ENCODE measurements at places on chromosomes 12 and 14.

DNA sequence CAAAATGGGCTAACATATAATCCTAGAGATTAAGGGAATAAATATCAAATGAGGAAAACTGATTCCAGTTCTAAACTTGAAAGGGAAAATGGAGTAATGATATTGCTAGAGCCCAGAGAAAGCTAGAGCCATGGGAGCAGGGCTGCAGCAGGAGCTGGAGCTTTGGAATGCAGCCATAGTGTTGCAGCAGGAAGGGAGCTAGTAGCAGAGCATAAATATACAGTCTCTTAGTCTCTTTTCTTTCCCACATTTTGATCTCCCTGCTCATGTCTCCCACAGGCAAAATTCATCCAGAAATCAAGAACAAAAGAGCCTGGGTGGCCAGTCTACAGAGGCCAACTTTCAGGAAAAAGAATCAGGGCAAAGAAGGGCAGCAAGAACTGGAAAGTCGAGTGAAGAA lies 253.7 kb downstream of the ATXN7L3B start:
- DNase-seq = no peak

GRCh38 chr14:25759256-25759655 lies 709.3 kb upstream of the STXBP6 start:
- no peak for DNase-seq

GRCh38 chr12:10249690-10250455 lies 37.2 kb downstream of the GABARAPL1 start:
- DNase-seq = no peak

- no peak for DNase-seq
These were observed 50.6 kb downstream of the LRCOL1 start for GRCh38 chr12:132559652-132560363.

GRCh38 chr12:15334225-15334624 lies 11.9 kb downstream of the PTPRO start:
- DNase-seq = no peak

DNA sequence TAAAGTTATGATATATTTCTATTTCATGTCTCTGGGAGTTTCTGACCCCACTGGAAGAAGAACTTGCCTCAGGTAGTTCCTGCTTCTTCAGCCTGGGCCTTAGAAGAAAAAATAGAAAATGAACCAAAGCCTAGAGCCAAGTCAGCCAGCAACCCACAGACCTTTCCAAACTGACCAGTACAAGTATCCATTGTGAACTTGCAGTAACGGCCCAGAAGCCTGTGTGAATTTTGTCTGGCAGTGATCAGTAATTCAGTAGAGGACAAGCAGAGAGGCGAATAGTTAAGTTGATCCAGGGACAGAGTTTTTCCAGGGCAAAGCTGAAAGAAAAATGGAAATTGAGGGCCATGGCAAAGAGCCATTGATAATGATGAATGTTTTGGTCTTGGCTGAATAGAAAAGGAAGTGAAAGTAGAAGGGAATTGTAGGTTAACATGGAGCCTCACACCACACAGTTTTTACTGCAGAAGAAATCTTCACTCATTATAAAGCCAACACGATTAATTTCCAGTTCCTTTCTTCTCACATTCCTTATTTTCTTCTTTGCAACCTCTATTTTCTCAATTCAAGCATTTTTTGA lies 311.8 kb downstream of the BTG1 start:
- DNase-seq = no peak

DNA sequence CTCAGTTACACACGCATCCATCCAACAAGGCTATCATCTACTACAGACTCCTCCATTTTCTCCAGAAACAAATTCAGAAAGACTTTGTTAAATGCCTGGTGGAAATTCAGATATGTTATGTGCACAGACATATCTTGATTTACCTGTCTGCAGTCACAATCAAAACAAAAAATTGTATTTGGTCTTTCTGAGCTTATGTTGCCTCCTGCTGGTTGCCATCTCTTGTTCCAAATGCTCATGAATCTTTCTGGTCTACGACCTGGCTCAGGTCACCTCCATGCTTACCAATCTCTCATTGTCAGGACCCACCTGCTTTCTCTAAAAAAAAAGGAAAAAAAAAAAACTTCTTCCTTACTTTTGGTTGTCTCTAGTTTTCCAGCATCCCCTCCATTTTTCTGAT lies 169.2 kb upstream of the PLXNC1 start:
- no peak for DNase-seq

- no peak for DNase-seq
These were observed 2.0 kb downstream of the AQP6 start for GRCh38 chr12:49974677-49975317.

DNA sequence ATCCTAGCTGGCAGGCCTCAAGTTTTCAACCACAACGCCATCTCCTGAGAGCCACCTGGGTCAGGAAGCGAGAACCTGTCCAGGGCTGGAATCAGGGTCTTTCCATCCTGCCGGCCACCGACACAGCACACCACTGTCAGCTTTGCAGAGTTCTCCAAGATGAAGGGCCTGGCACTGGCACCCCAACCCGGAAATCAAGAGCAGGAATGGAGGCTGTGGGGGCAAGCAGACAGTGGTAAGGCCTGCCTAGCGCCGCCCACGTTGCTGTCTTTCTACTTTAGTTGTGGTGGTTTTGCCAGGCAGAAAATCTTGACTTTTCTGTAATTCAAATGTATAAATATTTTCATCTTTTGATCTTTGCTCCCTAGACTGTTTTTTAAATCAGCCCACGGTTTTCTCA lies 90.7 kb downstream of the ITPK1 start:
- no peak for DNase-seq

DNA sequence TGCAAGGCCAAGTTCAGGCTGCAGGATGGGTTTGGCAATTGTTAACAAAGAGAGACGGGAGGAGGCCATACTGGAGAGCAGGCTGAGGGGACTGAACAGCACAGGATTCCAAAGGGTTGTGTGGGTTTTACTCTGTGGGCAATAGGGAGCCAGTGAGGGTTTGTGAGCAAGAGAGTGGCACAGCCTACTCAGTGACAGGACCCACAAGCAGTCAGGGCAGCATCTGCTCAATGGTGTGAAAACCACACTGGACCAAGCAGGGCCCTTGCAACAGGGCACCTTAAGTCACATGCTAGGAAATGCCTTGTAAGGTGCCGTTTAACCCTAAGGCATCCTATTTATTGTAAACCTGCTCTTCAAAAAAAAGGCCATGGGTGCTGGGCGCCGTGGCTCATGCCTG lies 22.0 kb downstream of the SYNE3 start:
- no peak for DNase-seq

GRCh38 chr12:108939594-108939993 lies 59.7 kb downstream of the DAO start:
- no peak for DNase-seq

DNA sequence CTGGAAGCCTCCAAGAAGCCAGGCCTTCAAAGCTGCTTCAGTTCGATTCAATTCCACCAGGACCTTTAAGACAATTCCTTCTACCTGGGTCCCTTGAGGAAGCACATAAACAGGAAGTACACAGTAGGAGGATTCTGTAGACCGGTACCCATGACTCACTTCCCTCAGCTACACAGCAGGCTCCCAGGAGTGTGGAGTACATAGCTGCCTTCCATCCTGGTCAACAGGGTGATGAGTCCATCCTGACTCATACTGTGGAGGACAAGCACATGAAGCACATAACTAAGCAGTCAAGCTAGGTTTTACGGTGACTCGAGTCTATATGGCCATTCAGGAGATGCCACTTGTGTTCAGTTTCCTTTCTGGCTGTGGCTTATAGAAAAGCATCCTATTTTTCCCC lies 197.6 kb upstream of the RBM19 start:
- no peak for DNase-seq

- no peak for DNase-seq
These were observed 5.8 kb upstream of the BEGAIN start for GRCh38 chr14:100592972-100593371.

GRCh38 chr12:94261119-94261518 lies 112.7 kb downstream of the PLXNC1 start:
- DNase-seq = no peak

All from stimulated activated CD4-positive, alpha-beta T cell treated with anti-CD3 and anti-CD28 coated beads, Interleukin-12 subunit alpha, Interleukin-12 subunit beta, amount 100 ng/mL, for 48 hours (primary cell).